ENCODE measurements at places on chromosomes 7 and 10. TPM values are rescaled to one million over a fixed set of nuclear protein-coding genes. Genes with fewer than 3 reads are reported as not detected.

GRCh38 chr10:50216418-50216817 lies 34.9 kb downstream of the ASAH2 start:
- no peak for DNase-seq

DNA sequence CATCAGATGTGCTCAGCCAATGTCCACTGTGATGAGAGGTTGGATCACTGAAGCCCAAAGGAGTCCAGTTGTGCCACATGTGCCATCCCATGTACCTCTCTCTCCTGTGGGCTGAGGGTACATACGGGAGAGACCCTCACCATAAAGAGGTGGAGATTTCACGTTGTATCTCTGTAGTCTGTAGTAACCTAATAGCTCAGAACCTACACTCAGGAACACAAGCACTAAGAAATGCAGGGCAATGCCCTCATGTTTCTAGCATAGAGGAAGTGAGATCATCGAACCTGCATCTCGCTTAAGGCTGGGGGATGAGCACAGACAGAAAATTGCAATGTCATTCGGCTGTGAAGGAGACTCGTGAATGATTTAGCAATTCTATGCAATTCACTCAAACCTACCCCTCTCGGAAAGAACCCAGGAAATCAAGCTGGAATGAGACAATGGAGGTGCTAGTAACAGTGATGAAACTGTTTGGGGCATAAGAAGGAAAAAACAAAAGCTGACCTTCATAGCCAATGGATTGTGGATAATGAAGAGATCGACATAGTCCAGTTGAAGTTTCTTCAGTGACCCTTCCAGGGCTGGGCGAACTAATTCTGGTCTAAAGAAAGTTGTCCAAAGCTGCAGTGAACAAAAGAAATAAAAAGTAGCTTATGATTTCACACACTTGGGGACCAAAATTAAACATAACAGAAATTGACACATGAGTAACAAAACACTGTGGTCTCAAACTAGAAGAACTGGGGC lies 80.3 kb upstream of the UCN3 start:
- peak; percentile 83 for DNase-seq

TPST1 gene
- 11.0 TPM for total RNA-seq

DNA sequence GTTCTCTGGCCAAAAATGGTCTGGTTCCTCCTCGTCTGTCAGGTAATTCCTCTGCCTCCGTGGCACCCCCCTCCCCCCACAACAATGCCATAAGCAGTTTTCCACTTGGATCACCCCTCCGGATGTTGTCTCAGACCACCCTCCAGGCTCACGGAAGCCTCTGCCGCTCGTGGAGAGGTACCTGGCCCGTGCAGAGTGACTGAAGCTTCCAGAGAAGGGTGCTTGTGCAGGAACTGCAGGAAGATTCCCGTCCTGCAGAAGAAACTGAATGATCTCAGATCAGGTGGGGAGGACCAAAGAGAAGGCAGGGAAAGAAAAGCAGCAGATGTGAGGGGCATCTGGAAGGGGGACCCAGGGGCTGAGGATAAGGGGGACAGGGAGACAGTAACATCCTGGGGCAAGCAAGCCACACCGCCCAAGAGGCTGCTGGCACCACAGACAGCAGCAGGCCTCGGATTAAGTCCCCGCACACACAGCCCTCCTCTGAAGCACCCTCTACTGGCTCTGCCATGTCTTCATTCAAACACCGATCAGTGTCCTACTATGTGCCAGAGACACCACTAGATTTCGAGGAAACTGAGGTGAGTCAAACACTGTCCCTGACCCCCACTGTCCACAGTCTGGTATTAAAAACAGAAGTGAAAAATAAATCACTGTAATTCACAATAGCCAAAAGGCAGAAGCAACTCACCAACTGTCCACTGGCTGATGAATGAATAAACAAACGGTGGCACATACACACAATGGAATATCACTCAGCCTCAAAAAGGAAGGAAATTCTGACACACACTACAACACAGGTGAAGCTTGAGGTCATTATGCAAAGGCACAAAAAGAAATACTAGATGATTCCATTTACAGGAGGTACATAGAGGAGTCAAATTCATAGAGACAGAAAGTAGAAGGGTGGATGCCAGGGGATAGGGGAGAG lies 26.4 kb downstream of the KIAA1549 start:
- DNase-seq, result no peak

GRCh38 chr10:14024329-14025202 lies 306.2 kb downstream of the FRMD4A start:
- no peak for DNase-seq

TDRD1 gene
- not detected for total RNA-seq

GRCh38 chr7:39697483-39697882 lies 74.1 kb downstream of the RALA start:
- DNase-seq, result no peak

- no peak for DNase-seq
Measured at GRCh38 chr7:22671177-22671879, 55.7 kb upstream of the IL6 start.

DNA sequence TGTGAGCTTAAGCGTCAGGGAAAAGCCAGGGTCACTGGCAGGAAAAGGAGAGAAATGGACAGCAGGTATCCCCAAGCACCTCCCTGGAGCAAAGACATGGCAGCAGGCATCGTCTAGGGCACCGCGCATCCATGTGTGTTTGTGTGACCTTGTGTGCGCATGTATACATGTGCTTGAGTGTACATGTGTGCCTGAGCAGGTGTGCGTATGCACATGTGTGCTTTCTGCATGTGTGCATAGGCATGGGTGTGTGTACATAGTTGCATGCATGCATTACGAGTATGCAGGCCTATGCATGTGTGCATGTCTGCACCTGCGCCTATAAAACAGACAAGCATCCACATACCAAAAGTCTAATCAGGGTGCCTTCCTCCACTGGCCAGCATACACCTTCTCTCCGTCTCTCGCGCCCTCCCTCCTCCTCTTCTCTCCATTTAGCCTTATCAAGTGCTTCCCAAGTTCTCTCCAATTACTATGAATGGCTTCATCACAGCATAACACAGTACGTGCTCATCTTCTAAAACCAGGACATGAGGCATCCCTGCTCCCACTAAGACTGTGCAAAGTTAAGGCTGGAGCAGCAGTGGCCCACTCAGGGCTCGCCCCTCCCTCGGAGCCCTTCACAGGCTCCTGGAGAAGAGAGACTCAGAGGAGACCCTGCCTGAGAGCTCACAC lies 30.6 kb downstream of the RASGEF1A start:
- no peak for DNase-seq

DNA sequence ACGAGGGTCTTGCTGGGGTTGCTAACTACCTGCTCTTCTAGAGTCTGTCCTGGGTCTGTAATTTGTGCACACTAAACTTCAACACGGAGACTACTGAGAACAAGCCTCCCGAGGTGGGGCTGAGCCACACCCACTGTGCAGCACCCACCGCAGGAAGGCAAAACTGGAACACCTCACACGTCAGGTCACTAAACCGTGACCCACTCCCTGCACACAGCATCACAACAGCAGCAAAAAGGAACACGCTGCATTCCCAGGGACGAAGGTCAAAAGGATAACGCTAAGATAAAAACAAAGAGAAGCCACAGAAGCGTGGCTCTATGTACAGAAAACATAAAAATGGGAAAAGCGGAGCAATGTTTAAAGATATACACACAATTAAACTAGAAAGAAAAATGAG lies 170.1 kb downstream of the MAD1L1 start:
- no peak for DNase-seq

DNA sequence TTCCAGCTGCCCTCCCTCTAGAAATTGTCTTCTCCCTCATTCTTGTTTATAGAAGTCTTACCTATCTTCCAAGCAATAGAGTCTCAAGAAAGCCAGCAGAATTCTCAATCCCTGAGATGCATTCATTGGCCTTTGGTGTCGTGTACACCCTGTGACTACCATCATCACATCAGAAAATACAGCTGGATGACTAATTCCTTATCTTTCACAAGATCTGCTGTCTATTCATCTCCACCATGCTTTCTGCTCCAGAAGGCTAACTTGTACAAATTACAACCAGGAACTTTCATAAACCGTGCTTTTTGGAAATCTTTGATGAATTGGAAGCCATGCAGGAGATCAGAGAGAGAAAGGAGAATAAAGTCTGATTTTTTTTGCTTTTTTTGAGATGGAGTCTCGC lies 1062.9 kb upstream of the GHITM start:
- no peak for DNase-seq

TBXAS1 gene
- 2.5 TPM for total RNA-seq

- no peak for DNase-seq
Measured at GRCh38 chr10:32445036-32445435, 904 bp upstream of the CCDC7 start.

GRCh38 chr7:490461-491291 lies 29.0 kb downstream of the PDGFA start:
- DNase-seq, result no peak

DNA sequence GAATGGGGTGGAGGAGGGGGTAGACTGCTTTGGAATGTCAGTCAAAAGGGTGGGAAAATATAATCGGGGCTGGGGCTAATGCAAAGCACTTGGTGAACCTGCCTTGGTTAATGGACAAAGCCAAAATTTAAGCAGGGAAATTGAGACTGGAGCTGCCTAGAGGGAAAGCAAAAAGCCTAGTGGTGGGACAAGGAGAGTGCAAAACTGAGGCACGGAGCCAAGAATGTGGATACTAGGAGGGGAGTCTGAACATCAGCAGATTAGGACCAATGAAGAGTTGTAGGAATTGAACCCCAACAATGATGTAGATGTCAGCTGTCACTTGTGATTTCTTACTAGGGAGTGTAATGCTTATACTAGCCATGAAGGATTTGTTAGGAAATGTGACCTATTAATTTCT lies 195.9 kb downstream of the MDFIC start:
- DNase-seq, result no peak

DNA sequence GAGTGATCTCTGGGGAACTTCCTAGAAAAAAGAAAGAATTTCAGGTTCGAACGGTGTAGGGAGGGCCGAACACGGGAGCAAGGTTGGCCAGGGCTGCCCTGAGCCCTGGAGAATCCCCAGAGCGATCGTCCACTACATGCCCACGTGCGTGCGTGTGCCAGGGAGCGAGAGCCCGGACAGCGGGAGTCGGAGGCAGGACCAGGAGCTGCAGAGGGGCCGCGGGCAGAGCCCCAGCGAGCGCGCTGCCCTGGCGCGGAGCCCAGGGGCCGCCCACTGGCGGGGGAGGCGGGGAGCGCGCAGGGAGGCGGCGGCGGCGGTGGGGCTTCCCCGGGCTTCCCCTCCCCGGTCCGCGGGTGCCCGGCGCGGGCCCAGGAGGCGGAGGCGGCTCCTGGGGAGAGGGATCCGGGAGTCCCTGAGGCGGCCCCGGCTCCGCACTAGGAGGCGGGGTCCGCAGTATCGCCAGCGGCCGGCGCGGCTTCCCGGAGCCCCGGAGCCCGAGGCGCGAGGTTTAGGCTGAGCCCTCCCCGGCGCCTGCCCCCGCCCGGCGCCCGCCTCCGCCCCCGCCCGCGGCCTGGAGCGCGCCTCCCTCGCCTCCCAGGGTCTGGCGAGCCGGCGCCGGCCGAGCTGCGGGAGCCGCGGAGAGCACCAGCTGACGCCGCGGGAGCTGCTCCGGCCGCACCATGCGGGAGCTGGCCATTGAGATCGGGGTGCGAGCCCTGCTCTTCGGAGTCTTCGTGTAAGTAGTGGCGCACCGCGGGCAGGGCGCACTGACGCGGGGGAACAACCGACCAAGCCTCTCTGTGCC lies at the start of gene PLPP4:
Gene PLPP4 (plus strand): TSS at position 602 of the 805 bp plus-strand sequence. CDS start 79 bp downstream, at position 681.
- DNase-seq, result peak; percentile 45

PRTFDC1 gene
- 49.8 TPM for total RNA-seq

ZNF398 gene
- total RNA-seq, result 22.3 TPM

HECW1 gene
- total RNA-seq, result 0.57 TPM

DNA sequence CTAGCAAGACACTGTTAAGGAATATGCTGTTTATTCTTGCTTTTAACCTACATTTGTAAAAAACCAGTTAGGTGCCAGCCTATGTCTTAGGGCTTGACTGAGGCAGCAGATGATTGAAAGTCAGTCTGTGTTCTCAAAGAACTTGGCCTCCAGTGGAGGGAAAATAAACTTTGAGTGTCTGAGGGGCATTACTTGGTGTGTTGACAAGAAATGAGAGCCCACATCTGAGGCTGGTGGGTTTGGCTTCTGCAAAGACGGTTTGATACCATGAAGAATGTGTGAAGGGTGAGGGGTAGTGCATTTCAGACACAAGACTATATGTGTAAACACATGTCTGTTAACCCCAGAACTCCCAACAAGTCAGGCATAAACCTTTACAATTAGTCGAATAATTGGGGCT lies 28.5 kb downstream of the CCSER2 start:
- DNase-seq, result no peak

DNA sequence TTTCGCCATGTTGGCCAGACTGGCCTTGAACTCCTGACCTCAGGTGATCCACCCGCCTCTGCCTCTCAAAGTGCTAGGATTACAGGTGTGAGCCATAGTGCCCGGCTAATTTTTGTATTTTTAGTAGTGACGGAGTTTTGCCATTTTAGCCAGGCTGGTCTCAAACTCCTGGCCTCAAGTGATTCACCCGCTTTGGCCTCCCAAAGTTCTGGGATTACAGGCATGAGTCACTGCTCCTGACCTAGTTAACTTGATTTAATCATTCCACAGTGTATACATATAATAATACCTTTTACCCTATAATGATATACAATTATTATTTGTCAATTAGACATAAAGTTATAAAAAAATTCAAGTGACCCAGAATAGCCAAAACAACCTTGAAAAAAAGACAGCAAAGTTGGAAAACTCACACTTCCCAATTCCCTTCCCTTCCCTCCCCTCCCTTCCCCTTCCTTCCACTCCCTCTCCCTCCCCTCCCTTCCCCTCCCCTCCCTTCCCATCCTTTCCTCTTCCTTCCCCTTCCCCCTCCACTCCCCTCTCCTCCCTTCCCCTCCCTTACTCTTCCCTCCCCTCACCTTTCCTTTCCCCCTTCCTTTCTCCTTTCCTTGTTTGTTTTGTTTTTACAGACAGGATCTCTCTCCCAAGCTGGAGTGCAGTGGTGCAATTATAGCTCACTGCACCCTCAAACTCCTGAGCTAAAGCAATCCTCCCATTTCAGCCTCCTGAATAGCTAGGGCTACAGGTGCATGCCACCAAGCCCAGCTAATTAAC lies 14.8 kb upstream of the ZMIZ2 start:
- DNase-seq, result no peak

GRCh38 chr10:118506671-118507590 lies 88.5 kb downstream of the PRLHR start:
- DNase-seq, result no peak

- no peak for DNase-seq
Measured at GRCh38 chr7:47501406-47501805, 80.5 kb downstream of the TNS3 start.

RFC2 gene
- total RNA-seq, result 125 TPM

All from A673 (cell line).